ENCODE measurements at places on chromosomes 3 and 15. TPM values are rescaled to one million over a fixed set of nuclear protein-coding genes. Genes with fewer than 3 reads are reported as not detected.

ZNF385D gene
- total RNA-seq = 4.0 TPM

OR5K2 gene
- total RNA-seq = not detected

ATOSA gene
- 19.6 TPM for total RNA-seq

PPP1R14D gene
- not detected for total RNA-seq

ITIH3 gene
- 0.52 TPM for total RNA-seq

FLNB gene
- 104 TPM for total RNA-seq

ALG3 gene
- total RNA-seq = 59.8 TPM

SFMBT1 gene
- total RNA-seq = 3.8 TPM

ACKR4 gene
- total RNA-seq = 7.1 TPM

UBR1 gene
- total RNA-seq = 27.8 TPM

CXCR6 gene
- not detected for total RNA-seq

DNA sequence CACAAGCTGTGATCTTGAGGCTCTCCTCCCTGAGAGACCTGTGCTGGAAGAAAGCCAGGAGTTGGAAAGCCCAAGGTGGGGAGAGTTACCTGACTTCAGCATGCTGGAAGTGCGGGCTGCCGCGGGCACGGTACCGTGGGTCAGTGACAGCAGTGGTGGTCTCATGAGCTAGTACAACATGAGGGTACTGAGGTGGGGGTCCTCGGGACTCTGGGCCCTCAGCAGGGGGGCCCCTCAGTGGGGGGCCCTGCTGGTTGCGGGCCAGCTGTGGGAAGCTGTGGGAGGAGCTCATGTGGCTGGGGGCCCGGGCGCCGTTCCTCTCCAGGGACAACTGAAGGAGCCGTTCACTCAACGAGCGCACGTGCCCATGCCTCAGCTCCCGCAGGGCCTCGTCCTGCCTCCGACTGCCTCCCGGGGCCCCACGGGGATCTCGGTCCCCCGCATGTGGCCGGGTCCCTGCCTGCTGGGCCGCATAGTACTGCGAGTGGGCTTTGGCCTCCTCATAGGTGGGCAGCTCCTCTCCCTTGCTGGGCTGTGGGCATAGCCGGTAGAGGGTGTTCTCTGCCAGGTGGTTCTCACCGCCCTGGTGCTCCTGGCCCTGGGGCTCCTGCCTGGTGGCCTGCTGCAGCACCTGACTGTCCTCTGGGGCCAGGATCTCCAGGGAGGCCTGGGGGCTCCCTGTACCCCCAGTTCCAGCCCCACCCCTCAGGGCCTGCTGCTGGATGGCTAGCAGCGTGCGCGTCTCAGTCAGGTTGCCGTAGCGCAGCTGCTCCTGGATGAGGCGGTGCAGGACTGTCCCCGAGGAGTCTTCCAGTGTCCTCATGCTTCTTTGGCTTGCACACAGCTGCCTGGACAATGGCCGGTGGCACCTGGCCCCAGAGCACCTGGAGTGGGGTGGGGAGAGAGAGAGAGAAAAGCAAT is 3.4 kb downstream of the AMOTL2 start:
- DNase-seq = no peak

DNA sequence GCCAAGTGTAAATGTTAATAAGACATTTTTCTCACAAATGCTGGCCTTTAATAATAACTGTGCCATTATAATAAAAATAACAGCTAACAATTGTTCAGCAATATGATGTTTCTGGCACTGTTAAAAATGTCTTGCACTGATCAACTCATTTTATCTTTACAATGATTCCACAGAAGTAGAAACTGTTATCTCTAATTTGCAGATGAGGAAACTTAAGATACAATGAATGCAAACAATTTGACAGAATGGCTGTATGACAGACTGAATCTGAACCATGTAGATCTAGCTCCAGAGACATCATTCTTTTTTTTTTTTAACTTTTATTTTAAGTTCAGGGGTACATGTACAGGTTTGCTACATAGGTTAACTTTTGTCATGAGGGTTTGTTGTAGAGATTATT is 755.0 kb downstream of the TBL1XR1 start:
- no peak for DNase-seq

- DNase-seq = no peak
Measured at GRCh38 chr3:76912841-76913383, 127.0 kb upstream of the ROBO2 start.

GRCh38 chr3:111858642-111859041 is 423 bp upstream of the PHLDB2 start:
- no peak for DNase-seq

DNA sequence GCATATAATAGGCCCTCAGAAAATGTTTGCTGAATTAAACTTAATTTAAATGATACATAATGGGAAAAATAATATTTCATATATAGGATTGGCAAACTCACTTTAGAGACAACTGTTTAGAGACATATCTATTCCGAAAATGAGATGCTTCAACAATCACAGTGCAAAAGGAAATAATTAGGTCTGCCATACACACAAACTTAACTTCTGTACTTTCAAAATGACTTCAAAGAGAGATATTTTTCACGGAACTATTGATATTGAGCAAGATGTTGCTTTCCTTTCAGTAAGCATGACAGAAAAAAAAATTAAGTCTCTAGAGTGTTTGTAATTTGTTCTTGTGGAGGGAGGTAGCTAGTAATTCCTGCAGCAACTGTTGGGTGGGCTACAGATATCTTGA is 769.5 kb downstream of the TUSC7 start:
- DNase-seq = no peak

DNA sequence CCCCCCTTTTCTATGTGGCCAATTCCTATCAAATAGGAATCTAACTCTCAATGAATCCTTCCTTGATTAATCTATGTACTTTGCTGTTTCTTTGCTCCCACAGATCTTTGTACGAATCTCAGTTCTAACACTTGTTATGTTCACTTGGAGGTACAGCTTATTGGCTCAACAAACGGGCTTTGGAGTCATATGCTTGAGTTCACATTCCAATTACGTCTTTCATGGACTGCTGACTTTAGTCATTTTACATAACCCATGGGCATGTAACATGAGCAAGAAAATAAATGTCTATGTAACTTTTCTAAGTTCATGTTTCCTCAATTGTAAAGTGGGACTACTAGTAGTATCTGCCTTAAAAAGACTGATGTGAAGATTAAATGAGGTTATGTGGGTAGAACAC is 123.2 kb upstream of the TBC1D5 start:
- DNase-seq = no peak

- no peak for DNase-seq
Measured at GRCh38 chr15:47388299-47388698, 329.0 kb upstream of the SEMA6D start.

DNA sequence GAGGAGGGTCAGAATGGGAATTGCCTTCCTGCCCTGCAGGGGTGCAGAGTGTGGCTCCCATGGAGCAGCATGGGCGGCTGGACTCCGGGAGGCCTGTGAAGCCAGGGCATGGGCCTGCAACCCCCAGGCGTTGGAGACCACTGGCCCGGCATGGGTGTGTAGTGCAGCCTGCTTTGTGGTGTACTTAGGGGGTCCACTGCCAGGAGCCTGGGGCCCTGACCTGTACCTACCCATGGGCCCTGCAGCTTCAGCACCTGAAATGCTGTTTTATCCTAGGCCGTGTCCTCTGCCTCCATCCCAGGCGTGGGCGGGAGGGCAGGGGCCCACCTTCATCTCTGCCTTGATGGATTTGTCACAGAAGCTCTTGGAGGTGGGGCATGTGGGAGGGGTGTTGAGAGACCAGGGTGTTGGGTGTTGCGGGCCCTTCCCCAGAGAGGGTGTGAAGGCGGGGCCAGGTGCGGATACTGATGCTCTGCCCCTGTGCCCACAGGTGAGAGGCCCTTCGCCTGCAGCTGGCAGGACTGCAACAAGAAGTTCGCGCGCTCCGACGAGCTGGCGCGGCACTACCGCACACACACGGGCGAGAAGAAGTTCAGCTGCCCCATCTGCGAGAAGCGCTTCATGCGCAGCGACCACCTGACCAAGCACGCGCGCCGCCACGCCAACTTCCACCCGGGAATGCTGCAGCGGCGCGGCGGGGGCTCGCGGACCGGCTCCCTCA is 45.0 kb downstream of the KLF13 start:
- DNase-seq = no peak

DNA sequence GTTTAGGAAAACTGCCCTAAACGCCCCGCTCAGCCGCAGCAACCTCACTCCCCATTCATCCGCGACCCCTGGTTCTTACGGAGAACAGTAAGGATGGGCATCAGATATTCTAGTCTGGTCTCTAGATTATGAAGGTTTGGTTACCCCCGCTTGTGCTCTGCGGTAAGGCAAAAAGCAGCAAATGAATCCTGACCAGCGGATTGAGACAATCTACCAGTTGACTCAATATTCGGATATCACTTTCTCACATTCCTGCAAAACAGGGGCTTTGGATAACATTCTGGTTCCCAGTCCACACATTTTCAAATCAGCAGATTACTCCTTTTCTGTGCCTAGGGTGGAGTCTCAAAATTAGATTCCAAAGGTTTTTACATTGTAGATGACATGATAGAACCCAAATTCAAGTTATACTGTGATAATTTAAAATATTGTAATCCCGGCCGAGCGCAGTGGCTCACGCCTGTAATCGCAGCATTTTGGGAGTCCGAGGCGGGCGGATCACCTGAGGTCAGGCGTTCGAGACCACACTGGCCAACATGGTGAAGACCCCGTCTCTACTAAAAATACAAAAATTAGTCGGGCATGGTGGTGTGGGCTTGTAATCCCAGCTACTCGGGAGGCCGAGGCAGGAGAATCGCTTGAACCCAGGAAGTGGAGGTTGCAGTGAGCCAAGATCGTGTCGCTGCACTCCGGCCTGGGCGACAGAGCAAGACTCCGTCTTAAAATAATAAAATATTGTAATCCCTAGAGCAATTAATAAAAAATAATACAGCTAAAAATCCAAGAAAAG is 1.1 kb upstream of the CYFIP1 start:
- DNase-seq = no peak

GRCh38 chr3:184757022-184757651 is 45.3 kb upstream of the MAGEF1 start:
- DNase-seq = peak; percentile 33

DNA sequence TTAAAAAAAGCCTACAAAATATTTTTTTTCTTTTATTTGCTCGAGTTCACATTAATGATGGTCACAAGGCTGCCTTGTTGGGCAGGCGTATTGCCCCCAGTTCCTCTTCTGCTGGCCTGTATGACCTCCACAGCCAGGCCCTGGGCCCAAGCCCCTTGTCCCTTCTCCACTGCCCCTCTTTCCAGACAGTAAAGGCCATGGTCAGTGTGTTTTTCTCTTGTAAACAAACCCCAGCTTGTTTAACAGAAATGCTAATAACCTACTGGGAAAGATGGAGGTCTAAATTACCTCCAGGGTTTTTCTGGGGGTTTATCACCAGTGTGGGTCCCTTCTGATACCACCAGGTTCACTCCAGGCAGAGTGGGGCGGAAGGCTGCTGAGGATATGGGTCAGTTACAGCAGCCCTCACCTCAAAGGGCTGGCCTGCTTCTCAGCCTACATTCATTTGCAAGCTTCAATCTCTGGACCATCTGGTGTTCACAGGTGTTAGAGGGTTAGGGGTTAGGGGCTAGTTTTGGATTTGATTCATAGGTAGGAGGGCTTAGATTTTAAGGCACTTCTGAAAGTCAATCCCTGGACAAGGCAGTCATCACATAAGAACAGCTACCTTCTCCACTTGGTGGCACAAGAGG is 2.0 kb upstream of the MANF start:
- DNase-seq = no peak

GRCh38 chr15:48890375-48890972 is 12.5 kb downstream of the EID1 start:
- DNase-seq = no peak

GRCh38 chr3:55452886-55453285 is 34.2 kb downstream of the WNT5A start:
- DNase-seq = no peak

- no peak for DNase-seq
Measured at GRCh38 chr3:71300951-71301393, 282.6 kb downstream of the FOXP1 start.

DNA sequence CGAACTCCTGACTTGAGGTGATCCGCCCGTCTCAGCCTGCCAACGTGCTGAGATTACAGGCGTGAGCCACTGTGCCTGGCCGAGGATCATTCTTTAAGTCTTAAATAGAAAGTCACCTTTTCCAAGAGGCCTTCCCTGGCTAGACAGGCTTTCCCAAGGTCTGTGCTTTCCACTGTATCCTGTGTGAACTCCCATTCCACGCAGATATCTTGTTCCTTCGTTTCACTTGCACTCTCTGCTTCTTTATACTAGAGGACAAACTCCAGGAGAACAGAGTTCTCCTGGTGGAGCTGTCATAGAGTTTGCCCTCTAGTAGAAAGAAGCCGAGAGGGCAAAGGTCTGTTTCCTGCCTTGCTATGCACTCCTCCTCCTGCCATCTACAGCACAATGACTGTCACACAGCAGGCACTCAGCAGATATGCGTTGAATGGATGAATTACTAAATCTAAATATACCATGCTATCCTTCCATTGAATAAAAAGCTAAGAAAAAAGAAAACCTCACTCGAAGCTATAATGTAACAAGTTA is 211.2 kb downstream of the FOXP1 start:
- no peak for DNase-seq

DNA sequence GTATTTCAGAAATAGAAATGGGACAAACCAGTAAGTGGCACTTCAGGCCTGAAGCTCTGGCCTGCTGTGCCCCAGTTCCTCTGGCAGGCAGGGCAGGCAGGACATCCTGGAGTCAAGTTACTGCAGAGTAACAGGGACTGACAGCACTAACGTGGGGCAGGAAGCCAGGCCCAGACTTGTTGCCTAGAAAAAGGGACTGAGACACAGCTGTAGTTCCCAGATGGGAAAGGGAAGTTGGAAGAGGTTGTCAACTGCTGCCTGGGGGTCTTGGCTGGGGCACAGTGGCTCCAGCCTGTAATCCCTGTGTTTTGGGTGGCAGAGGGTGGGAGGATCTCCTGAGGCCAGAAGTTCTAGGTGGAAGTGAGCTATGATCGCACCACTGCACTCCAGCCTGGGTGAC is 171.9 kb downstream of the FMN1 start:
- peak; percentile 62 for DNase-seq

DNA sequence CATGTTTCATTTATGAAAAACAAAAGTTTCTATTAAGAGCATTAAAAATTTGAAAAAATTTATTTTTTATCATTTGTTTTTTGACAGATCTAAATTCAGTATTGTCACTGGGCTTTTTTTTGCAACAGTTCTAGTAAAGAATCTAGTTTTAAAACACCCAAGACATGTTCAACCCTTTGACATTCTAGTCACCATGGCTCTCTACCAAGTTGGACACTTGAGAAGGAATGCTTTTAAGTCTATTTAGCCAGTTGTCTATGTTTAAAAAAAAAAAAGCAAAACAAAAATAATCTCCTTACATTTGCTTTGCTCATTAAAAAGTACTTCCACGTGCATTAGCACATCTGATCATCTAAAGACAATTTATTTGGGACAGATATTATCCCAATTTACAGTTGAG is 417.5 kb downstream of the RSL24D1 start:
- no peak for DNase-seq

DNA sequence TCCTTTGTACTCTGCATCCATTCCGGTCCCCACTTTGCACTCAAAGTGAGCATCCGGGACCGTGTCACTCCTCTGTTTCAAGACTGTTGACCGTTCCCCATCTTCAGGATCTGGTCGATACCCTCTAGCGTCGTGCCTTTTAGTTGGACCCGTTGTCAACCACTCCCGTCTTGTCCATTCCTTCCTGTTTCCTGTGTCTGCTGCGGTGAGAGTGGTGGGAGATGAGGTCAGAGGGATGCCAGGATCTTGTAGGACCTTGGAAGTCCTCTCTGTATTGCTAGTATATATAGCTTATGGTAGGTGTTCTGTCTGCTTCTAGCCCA is 624 bp downstream of the BRK1 start:
- DNase-seq = peak; percentile 32

- DNase-seq = no peak
Measured at GRCh38 chr3:123782488-123782887, 101.6 kb downstream of the MYLK start.
